ENCODE measurements at places on chromosomes 2 and 18.

- no peak for DNase-seq
These were observed at the start of gene UGT1A9 for GRCh38 chr2:233671290-233672161. UGT1A9 (plus strand) TSS chr2:233671898; CDS start chr2:233671935, 37 bp downstream.

DNA sequence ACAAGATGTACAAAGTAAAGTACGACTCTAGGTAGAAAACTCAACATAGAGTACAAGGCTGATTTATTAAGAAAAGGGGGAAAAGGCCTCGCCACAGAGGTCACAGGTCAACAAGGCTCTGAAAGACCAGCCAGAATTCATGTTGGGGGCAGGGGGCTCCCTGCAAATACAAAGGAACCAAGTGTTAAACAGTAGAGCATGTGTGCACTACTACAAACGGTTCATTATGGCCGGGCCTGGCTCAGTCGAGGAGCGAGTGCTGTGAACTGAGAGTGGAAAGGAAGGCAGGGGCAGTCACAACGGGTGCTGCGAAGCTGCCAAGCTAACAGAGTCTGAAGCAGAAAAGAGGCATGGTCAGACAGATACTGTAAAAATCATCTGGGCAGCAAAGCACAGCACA is 77.1 kb downstream of the MBOAT2 start:
- DNase-seq: no peak

- DNase-seq: no peak
These were observed 2.9 kb downstream of the CAMKMT start for GRCh38 chr2:44364604-44365003.

DNA sequence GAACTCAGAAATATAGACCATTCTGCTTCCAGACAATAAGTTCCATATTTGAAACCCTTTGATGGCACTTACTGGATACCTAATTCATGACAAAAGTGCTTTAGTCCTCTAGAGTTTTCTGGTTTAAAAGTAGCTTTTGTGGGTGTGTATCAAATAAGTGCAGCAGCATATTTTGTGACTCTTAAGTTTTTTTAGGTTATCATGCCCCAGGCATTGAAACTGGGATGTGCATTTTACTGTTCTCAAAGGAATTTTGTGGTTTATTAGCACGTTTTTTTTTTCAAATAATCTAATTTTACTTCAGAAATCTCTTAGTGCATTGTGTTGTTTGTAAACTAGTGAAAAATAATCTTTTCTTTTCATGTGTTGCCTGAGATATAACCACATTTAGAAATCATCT is 1.5 kb downstream of the XRCC5 start:
- DNase-seq: no peak

DNA sequence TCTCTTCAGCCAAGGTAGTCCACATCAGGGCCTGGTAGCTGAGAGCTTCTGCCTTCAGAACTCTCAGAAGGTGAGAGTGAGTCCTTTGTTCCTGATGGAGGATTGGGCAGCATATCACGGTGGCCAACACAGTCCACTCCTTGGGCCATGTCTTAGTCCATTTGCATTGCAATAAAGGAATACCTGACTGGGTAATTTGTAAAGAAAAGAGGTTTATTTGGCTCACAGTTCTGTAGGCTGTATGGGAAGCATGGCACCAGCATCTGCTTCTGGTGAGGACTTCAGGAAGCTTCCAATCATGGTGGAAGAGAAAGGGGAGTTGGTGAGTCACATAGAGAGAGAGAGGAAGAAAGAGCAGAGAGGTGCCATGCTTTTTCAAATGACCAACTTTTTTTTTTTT is 98.8 kb downstream of the ADCYAP1 start:
- no peak for DNase-seq

- DNase-seq: no peak
These were observed 218.8 kb upstream of the PKDCC start for GRCh38 chr2:41829052-41829451.

DNA sequence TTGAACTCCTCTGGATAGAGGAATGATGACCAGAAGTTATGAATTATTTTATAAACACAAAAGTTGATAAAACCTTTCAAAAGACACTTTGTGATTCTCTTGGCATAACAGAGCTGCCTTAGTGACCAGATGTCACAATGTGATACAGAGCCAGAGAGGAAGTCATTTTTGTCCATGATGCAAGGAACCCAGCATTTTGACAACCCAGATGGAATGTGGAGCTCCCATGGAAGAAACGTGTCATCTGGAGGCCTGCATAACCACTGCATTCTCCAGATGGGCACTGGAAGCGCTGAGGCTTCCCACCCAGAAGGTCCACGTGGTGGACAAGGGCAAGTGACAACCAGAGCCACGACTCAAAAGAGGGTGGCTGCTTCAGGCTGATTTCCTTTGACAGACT is 30.1 kb downstream of the HRH4 start:
- no peak for DNase-seq

GRCh38 chr2:234989183-234989701 is 37.4 kb downstream of the SH3BP4 start:
- DNase-seq: peak; percentile 97

DNA sequence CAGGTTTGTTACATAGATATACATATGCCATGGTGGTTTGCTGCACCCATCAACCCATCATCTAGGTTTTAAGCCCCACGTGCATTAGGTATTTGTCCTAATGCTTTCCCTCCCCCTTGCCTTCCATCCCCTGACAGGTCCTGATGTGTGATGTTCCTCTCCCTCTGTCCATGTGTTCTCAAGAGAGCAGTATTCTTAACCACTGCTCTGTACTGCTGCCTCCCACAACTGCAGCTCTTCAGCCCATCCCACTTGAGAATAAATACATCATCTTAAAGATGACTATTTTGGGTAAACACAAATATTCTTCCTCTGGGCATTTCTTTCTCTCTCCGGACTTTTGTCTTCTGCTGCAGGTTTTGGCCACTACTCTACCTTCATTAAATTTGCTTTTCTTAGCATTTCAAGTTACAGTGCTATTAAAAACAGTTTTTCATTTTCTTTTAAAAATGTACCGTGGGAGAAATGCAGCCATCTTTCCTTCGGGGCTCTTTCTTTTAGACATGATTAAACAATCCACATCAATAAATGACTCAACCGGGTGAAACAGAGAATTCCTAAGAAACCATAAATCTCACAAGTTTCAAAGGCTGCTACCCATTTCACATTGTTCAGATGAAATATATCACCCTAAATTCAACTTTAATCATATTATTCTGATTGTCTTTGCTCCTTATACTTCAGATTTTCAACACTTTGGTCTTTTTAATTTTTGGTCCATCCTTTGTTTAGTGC is 323.4 kb downstream of the GALNT13 start:
- DNase-seq: no peak

- no peak for DNase-seq
These were observed 2.2 kb upstream of the MAPRE2 start for GRCh38 chr18:35038881-35039491.

DNA sequence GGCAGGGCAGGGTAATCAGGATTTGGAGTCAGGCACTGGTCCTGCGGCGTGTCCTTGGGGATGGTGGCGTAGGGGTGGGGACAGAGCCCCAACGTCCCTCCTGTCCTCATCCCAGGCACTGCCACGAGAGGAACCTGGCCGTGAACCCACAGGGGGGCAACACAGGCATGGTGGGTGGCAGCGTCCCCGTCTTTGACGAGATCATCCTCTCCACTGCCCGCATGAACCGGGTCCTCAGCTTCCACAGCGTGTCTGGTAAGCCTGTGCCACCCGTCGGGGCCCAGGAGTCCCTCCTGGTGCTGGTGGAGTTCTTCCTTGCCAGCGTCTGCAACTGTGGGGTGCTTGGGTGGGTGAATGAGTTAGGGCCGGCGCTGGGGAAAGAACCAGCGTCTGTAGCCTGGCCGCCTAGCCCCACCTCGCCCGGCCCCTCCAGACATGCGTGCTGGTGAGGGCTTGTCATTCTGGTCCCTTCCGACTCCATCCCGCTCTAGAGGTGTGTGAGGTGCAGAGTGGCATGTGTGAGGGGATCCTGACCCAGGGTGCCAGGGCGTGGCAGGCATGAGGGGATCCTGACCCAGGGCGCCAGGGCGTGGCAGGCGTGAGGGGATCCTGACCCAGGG is 8.0 kb downstream of the D2HGDH start:
- DNase-seq: no peak

DNA sequence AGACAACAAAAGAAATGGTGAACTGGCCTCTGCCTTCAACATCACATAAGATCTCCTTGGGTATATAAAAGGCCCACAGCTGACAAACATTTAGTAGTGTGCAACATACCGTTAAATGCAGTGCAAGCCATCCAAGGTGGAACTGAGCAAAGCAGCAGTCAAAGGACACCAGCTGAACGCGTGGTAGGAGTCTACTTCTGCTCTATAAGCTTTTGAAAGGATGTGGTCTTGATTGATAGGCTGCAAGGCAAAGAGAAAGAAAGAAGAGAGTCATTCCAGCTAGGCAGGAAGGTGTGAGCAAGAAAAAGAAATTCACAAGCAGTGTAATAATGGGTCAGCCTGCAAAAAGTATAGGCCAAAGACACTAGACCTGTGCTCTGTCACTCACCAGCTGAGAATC is 356.3 kb downstream of the SATB2 start:
- DNase-seq: no peak

GRCh38 chr2:45687964-45688363 is 36.5 kb downstream of the PRKCE start:
- DNase-seq: no peak

GRCh38 chr2:45941531-45942236 is 290.2 kb downstream of the PRKCE start:
- DNase-seq: no peak

DNA sequence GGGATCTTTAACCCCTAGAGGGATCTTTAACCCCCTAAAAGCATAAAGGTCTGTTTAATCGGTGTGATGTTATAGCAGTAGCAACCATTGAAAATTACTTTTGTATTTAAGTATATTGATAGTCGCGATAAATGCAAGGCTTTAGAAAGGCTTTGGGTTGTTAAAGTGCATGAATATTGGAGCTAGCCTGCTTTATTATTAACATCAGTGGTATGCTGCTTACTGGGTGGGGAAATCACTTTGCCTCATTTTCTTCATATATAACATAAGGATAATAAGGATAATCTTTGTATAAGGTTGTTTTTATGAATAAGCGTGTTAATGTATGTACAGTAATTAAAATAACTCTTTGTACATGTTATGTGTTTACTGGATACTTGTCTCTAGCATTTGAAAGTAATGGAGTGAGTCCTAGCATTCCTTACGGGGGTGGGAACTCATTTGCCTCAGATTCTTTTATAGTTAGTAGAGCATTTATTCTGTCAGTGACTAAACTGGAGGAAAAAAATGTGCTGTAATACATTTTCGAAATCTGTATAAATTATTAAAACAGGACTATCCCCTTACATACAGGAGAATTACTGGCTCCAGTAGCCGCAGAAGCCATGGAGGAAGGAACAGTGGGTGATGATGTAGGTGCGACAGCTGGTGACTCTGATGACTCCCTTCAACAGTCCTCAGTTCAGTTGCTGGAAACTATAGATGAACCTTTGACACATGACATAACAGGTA is 122.2 kb downstream of the BIRC6 start:
- DNase-seq: no peak

GRCh38 chr18:12304351-12305210 is 3.5 kb upstream of the TUBB6 start:
- peak; percentile 23 for DNase-seq

DNA sequence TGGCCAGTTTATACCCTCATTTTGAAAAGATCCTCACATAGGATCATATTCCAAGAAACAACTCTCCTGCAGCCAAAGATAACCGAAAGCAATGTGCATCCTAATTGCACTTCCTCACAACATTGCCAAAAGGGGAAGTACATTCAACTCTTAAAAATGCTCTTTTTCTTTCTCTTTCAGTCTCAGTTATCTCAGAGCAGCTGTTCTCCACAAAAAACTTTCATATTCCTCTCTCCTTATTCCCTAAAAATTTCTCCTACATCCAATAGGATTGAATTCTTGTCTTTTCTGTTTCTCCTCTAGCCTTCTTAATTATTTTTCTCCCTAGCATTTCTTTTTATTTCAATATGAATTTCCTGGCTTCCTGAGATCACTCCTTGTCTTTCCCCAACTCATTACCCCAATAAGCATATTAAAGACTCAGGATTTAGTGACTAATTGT is 7.4 kb upstream of the VRK2 start:
- DNase-seq: no peak

- DNase-seq: no peak
These were observed 226.1 kb downstream of the DYSF start for GRCh38 chr2:71679491-71679890.

GRCh38 chr2:240467659-240468302 is 32.3 kb downstream of the GPC1 start:
- DNase-seq: no peak

GRCh38 chr2:104845946-104846785 is 7.7 kb upstream of the POU3F3 start:
- DNase-seq: no peak

GRCh38 chr2:238247841-238248453 is 8.1 kb upstream of the HES6 start:
- DNase-seq: no peak

DNA sequence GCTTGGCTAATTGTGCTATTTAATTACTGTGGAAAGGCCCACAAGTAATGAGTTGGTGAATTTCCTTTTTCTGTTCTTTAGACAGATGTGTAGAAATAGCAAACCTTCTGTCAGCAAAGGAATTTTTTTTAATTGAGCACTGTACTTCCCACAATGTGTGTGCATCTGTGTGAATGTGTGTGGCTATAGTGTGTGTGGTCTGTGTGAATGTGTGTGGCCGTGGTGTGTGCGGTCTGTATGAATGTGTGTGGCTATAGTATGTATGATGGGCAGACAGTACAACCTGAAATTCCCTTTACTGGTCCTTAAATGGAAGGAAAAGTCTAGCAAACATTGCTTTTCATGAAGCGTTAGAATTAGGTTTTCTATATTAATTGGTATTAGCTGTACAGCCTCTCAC is 203.5 kb upstream of the TPO start:
- no peak for DNase-seq

DNA sequence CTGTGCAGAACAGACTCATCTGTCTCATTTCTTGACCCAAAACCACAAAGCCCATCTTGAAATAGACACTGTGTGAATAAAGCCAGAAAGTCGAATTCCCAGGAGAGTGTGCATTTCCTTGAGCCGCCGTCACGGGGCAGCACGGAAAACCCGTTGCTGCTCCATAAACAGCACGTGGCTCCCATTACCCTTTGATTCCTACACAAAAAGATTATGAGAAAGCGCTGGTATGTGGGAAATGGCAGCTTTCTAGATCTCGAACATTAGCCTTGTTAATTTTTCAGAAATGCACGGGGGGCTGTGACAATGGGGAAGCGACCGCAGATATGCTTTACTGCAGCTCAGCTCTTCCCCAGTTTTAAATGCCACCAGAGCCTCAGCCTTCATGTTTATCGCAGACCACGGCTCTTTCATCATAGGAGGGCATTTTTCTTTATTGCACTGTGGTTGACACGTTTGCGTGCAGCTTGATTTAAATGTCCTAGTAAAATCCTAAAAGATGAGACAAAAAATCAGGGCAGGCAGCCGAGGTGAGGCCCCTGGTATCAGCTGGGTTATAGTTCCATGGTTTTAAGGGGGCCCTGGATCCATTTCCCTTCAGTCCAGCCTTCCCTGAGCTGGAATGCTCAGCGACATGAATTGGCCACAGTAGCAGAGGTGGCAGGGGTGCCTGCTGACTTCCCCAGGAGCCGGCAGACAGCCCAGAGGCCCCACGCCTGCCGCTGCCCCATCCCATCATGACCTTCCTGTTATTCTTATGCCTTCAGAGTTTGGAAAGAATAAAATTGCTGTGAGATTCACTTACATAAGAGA is 249.3 kb downstream of the NDUFA10 start:
- DNase-seq: no peak
